ENCODE measurements at places on chromosomes 11 and 22.

DNA sequence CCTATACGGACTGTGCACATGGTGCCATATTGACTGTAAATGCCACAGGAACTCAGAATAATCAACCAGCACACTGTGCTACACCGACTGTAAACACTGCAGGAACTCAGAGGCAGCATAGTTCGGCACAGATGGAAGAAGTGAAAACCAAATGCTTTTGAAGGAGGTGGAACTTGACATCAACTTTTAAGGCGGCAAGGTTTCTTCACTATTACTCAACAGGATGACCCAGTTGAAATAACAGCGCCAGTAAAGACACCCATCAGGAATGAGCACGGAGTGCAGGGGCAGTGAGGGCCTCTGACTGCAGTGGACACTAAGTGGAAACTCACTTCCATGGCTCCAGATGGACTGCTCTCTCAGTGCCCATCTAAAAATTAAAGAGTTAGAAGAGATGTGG lies 15.7 kb downstream of the TESMIN start:
- DNase-seq = no peak

- no peak for DNase-seq
Observed at GRCh38 chr11:93166862-93167261, 30.9 kb downstream of the SLC36A4 start.

- no peak for DNase-seq
Observed at GRCh38 chr11:128913806-128914205, 22.6 kb downstream of the KCNJ5 start.

GRCh38 chr11:73760135-73760678 lies 667 bp downstream of the RAB6A start:
- no peak for DNase-seq

DNA sequence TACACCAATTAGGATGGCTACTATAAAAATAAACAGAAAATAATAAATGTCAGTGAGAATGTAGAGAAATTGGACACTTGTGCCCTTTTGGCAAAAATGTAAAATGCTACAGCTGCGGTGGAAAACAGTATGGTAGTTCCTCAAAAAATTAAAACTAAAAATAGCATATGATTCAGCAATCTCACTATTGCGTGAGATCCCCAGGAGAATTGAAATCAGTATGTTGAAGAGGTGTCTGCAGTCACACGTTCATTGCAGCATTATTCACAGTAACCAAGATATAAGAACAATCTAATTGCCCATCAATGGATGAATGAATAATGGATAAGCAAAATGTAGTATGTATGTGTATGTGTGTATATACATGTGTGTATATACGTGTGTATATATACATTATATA lies 6.8 kb downstream of the OR52N2 start:
- no peak for DNase-seq

GRCh38 chr11:7220636-7221035 lies 31.1 kb upstream of the SYT9 start:
- DNase-seq = no peak

GRCh38 chr11:34208266-34209135 lies 103.1 kb downstream of the NAT10 start:
- no peak for DNase-seq

DNA sequence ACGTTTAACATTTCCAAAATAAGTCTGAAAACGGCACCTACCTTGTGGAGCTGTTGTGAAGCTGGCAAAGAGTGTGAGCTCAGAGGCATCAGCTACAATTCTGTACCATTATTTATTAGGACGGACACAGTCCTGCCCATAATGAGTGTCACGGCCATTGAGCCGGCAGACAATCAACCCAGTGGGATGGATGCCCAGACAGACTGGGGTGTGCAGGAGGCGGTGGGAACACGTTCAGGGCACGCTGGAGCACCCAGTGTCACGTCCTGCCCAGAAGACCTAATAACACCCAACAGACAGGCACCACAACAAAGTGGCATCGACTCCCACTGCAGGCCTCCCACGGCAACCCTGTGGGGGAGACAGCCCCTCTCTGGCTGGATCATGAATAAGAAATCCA lies 34.5 kb downstream of the TPST2 start:
- no peak for DNase-seq

DNA sequence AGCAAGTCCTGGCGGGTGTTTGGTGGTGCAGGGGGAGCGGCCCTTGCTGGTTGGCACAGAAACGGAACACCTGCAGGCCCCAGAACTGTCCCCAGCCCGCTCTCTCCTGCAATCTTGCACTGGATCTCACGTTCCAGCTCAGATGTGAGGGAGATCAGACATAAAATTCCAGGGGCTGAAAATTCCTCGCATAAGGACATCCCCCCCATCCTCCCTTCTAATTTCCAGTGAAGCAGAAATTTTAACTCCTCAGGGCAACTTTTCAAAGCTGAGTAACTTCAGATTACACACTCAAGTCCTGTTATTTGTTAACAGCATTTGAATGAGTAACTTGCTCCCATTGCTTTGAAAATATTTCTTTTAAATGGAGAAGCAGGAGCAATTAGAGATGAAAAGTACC lies 40.3 kb upstream of the RASSF10 start:
- DNase-seq = no peak

- DNase-seq = no peak
Observed at GRCh38 chr22:19765477-19766239, 5.1 kb downstream of the TBX1 start.

DNA sequence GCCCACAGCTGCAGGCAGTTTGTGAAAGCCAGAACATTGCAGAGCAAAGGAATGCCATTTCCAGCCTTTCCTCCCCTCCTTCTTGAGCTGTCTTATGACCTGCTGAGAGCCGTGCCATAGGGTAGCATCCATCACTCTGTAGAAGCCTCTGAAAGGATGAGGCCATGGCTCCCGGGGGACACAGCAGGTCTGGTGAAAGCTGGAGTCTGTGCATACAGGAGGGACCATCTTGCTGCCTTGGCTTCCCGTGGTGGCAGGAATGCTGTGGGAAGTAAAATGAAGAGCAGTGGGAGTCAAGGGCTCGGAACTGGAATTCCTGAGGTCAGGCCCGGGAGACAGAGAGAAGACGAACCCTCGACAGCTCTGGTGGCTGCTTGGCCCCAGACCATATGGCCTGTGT lies 30.9 kb downstream of the ANO1 start:
- no peak for DNase-seq

- no peak for DNase-seq
Observed at GRCh38 chr11:36296884-36297543, 926 bp downstream of the PRR5L start.

DNA sequence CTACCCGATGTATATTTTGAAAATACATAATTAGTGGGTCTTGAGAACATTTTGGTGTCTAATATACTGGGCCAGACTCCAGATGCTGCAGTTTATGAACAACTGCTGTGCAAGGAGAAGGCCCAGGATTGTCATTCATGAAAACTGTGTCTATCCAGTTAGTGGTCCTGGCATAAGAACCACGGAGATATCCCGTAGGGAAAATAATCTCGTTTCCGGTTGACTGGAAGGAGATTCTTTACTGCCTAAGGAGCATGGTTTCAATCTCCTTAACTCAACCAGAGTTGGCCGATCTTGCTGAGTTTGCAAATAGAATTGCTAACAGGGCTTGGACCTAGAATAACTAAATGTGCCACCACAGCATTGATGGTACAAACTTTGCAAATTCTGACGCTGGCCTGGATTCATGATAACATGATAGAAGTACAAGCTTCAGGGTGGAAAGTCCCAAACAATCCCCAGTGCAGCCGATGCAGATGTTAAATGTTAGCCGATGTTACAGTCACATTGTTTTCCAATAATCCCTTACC lies 4.6 kb upstream of the RTCB start:
- no peak for DNase-seq

Measured in RWPE2 (cell line).